ENCODE measurements at places on chromosomes 12 and 14. TPM values are rescaled to one million over a fixed set of nuclear protein-coding genes. Genes with fewer than 3 reads are reported as not detected.

NAV3 gene
- total RNA-seq, result not detected

TRPV4 gene
- total RNA-seq, result not detected

AP1G2 gene
- 135 TPM for total RNA-seq

ARF6 gene
- 167 TPM for total RNA-seq

CDCA4 gene
- total RNA-seq, result 72.7 TPM

MGP gene
- total RNA-seq, result not detected

GSG1 gene
- total RNA-seq, result not detected

NINJ2 gene
- 2.3 TPM for total RNA-seq

CNTN1 gene
- total RNA-seq, result not detected

SYNE3 gene
- total RNA-seq, result 37.0 TPM

ACSS3 gene
- total RNA-seq, result not detected

DLST gene
- total RNA-seq, result 144 TPM

PRR4 gene
- total RNA-seq, result 0.80 TPM

RHEBL1 gene
- 12.9 TPM for total RNA-seq

ZNF605 gene
- total RNA-seq, result 6.9 TPM

CPNE6 gene
- not detected for total RNA-seq

SERPINA12 gene
- total RNA-seq, result not detected

DPPA3 gene
- total RNA-seq, result not detected

RASSF9 gene
- not detected for total RNA-seq

DNAAF2 gene
- 17.1 TPM for total RNA-seq

LMNTD1 gene
- total RNA-seq, result not detected

LRRIQ1 gene
- total RNA-seq, result not detected

SMOC1 gene
- not detected for total RNA-seq

VRTN gene
- not detected for total RNA-seq

INTS13 gene
- 70.0 TPM for total RNA-seq

KRT83 gene
- not detected for total RNA-seq

TCL1A gene
- total RNA-seq, result not detected

NGB gene
- total RNA-seq, result not detected

PTPRR gene
- total RNA-seq, result not detected

All from activated CD8-positive, alpha-beta memory T cell treated with anti-CD3 and anti-CD28 coated beads for 36 hours (primary cell).